ENCODE measurements at places on chromosomes 5 and 9. TPM values are rescaled to one million over a fixed set of nuclear protein-coding genes. Genes with fewer than 3 reads are reported as not detected.

LECT2 gene
- polyA plus RNA-seq = not detected

EXOSC2 gene
- polyA plus RNA-seq = 18.4 TPM

AK6 gene
- 46.1 TPM for polyA plus RNA-seq

POLR3G gene
- 1.1 TPM for polyA plus RNA-seq

C1QTNF2 gene
- 4.0 TPM for polyA plus RNA-seq

GARIN3 gene
- not detected for polyA plus RNA-seq

PCDHB12 gene
- 3.4 TPM for polyA plus RNA-seq

ANKRD34B gene
- polyA plus RNA-seq = not detected

SHC3 gene
- polyA plus RNA-seq = 1.6 TPM

SELENOP gene
- polyA plus RNA-seq = 283 TPM

DNAJC18 gene
- 8.6 TPM for polyA plus RNA-seq

SLC35A4 gene
- polyA plus RNA-seq = 69.7 TPM

TEK gene
- polyA plus RNA-seq = 11.2 TPM

CCL28 gene
- polyA plus RNA-seq = 0.68 TPM

COL15A1 gene
- 42.0 TPM for polyA plus RNA-seq

CARD9 gene
- polyA plus RNA-seq = 2.9 TPM

FOXD4L5 gene
- not detected for polyA plus RNA-seq

SPINK7 gene
- not detected for polyA plus RNA-seq

MEF2C gene
- polyA plus RNA-seq = 25.2 TPM

F2RL2 gene
- 1.1 TPM for polyA plus RNA-seq

BRD9 gene
- polyA plus RNA-seq = 27.6 TPM

AK8 gene
- polyA plus RNA-seq = 1.1 TPM

CEP72 gene
- polyA plus RNA-seq = 3.6 TPM

CKMT2 gene
- polyA plus RNA-seq = 8.4 TPM

PRRT1B gene
- polyA plus RNA-seq = not detected

ATG10 gene
- 6.1 TPM for polyA plus RNA-seq

PLAA gene
- 19.0 TPM for polyA plus RNA-seq

RANBP3L gene
- 38.7 TPM for polyA plus RNA-seq

FST gene
- polyA plus RNA-seq = 8.2 TPM

RNF183 gene
- 0.15 TPM for polyA plus RNA-seq

FREM1 gene
- polyA plus RNA-seq = 4.3 TPM

HTR1A gene
- not detected for polyA plus RNA-seq

SPINK1 gene
- polyA plus RNA-seq = 393 TPM

ZCCHC7 gene
- 10.9 TPM for polyA plus RNA-seq

GKAP1 gene
- 8.3 TPM for polyA plus RNA-seq

IQGAP2 gene
- 4.5 TPM for polyA plus RNA-seq

NR5A1 gene
- not detected for polyA plus RNA-seq

CCL27 gene
- polyA plus RNA-seq = 0.32 TPM

SNCAIP gene
- 1.6 TPM for polyA plus RNA-seq

ADCY2 gene
- 6.6 TPM for polyA plus RNA-seq

SPATA31D4 gene
- not detected for polyA plus RNA-seq

IFNB1 gene
- polyA plus RNA-seq = not detected

RABEPK gene
- polyA plus RNA-seq = 24.4 TPM

NPR3 gene
- polyA plus RNA-seq = 1.8 TPM

TMEM267 gene
- 10.6 TPM for polyA plus RNA-seq

ZDHHC21 gene
- polyA plus RNA-seq = 3.2 TPM

FLT4 gene
- 8.4 TPM for polyA plus RNA-seq

SGCD gene
- polyA plus RNA-seq = 15.9 TPM

PCDHGB1 gene
- 0.47 TPM for polyA plus RNA-seq

SLC6A3 gene
- 0.77 TPM for polyA plus RNA-seq

SYNPO gene
- 47.2 TPM for polyA plus RNA-seq

PCDHB6 gene
- 1.1 TPM for polyA plus RNA-seq
